Activated naive CD4-positive, alpha-beta T cell treated with Interleukin-2 at 50 U/mL for 16 hours (primary cell): ENCODE measurements at places on chromosomes 3 and 15.
A peak's percentile ranks its signal among the peaks of the same experiment; 100 is the strongest.

- DNase-seq = no peak
These were observed 41.1 kb downstream of the VGLL3 start for GRCh38 chr3:86949850-86950249.

DNA sequence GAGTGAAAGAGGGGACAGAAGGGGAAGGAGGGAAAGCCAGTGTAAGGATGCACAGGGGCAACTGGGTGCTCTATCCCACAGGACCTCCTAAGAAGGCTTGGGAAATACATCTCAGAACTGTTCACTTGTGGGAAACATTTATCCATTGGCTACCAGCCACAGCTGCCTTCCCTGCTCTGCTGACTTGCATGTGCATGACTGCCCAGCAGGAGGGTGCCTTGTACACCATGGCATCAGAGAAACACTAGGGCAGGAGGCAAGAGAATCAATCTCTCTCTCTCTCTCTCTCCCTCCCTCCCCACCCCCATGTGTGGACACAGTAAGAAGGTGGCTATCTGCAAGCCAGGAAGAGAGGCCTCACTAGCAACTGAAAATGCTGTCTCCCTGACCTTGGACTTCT, 62.9 kb upstream of the ZBTB38 start:
- DNase-seq = no peak

DNA sequence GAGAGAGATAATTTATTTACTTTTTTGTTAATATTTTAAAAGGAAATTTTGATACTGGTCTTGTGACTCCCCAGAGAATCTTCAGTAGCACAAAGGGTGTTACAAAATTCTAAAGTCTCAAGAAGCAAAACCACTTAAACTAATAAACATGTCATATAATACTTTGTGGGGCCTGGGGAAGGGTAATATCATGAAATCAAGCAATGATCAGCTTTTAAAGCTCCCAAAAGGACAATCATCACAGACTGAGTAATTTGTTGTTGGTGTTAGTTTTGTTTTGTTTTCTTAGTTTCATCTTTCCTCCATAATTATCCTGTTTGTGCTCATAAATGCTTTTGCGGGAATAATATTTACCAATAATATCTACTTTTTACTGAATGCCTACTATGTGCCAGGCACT, 55.0 kb downstream of the TMEM212 start:
- DNase-seq = no peak

GRCh38 chr3:126749931-126750755, 46.1 kb downstream of the CHCHD6 start:
- DNase-seq = no peak

- DNase-seq = no peak
These were observed 36.0 kb upstream of the ZMAT3 start for GRCh38 chr3:179107617-179108016.

- DNase-seq = no peak
These were observed 6.1 kb upstream of the PRKCD start for GRCh38 chr3:53154881-53155285.

GRCh38 chr15:59918994-59919951, 84.8 kb upstream of the FOXB1 start:
- DNase-seq = peak; percentile 55

DNA sequence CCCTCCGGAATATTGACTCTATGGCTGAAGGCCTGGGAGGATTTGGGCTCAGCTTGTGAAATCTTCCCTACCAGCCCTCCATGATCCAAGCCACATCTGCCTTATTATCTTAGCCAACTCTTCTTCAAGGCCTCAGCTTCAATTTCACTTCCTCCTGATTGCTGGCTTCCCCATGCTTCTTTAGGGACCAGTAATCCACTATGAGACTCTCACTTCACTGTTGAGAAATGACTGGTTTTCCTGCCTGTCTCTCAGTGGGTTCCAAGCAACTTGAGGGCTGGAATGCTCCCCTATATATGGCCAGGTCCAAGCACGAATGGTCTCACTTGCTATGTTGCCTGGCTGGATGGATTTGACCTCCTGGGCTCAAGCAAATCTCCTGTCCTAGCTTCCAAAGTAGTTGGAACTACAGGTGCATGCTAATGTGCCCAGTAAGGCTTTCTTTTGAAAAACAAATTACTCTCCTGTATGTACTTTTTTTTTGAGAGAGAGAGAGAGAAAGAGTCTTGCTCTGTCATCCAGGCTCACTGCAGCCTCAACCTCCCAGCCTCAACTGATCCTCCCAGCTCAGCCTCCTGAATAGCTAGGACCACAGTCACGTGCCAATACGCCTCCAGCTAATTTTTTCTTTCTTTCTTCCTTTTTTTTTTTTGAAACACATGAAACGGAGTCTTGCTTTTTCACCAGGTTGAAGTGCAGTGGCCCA, 7.9 kb upstream of the PIK3CB start:
- no peak for DNase-seq

DNA sequence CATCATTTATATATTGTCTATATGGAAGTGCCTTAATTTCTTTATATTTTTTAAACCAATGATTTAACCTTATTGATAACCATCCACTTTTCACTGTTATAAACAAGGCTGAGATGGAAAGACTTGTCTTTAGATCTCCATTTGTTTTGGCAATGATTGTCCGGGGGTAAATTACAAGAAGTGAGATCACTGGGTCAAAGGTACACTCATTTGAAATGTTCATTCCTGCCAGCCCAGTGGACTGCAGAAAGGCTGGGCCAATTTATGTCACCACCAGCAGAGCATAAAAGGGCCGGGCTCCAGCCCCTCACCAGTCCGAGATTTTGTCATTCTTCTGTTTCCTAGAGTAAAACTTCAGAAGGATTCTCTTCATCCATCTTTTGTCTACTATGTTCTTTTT, 93.6 kb upstream of the NEO1 start:
- DNase-seq = no peak

- no peak for DNase-seq
These were observed 85.2 kb upstream of the OXTR start for GRCh38 chr3:8854656-8855055.

DNA sequence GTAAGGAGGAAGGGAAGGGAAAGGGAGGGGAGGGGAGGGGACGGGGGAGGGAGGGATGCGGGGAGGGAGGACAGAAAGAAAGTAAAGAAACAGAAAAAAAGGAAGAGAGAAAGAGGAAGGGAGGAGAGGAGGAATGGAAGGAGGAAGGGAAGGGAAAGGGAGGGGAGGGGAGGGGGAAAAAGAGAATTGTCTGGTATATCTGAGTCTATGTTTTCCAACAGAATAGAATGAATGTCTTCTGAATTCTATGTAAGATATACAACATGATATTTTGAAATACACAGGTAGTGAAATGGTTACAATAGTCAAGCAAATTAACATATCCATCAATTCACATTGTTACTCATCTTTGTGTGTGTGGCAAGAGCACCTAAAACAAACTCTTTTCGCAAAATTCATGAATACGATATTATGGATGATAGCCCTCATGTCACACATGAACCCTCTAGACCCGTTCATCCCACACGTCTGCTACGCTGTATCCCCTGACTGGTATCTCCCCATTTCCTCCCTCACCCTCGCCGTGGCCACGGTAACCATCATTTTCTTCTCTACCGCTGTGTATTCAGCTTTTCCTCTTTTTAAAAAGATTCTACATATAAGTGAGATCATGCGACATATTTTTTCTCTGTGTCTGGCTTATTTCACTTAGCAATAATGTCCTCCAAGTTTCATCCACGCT, 168.9 kb downstream of the XXYLT1 start:
- no peak for DNase-seq

- DNase-seq = no peak
These were observed 38.6 kb downstream of the BTLA start for GRCh38 chr3:112460519-112461195.

- DNase-seq = no peak
These were observed 189.1 kb downstream of the GOLGA6L6 start for GRCh38 chr15:20352241-20353200.

GRCh38 chr3:100075851-100076730, 38.2 kb downstream of the FILIP1L start:
- DNase-seq = no peak

- no peak for DNase-seq
These were observed 21.0 kb upstream of the MCF2L2 start for GRCh38 chr3:183449391-183449790.

- no peak for DNase-seq
These were observed 109.5 kb upstream of the PTPRG start for GRCh38 chr3:61451841-61452240.

DNA sequence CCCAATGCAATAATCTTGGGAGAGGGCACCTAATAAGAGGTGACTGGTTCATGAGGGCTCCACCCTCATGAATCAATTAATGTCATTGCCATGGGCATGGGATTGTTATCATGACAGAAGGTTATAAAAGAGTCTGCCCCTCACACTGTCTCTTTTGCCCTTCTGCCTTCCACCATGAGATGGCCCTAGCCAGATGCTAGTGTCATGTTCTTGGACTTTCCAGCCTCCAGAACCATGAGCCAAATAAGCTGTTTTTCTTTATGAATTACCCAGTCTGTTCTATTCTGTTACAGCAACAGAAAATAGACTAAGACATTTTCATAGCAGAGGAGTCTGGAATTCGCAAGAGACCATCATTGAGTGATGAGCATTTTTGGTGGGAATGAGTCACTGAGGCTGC, 16.0 kb upstream of the RAD18 start:
- DNase-seq = no peak

DNA sequence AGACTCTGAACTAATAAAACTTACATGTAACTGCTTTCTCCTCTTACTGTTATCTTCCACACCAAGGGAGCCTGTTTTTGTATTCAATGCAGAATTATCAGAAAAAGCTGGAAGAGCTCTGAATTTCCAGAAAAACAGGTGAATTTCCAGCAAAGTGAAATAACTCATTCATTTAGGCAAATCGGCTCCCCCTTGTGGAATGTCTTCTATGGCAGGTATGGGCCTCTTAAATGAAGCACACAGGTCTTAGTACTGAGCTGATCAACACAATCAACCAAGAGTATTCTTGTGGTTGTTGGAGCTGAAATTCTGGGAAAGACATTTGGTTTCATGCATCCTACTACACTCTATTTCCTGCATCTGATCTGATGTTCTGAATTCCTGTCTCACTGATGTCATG, 31.0 kb upstream of the PTPRG start:
- DNase-seq = no peak

GRCh38 chr3:117788061-117788460, 1078.5 kb downstream of the TUSC7 start:
- no peak for DNase-seq

GRCh38 chr15:95610945-95611344, 719.6 kb upstream of the NR2F2 start:
- no peak for DNase-seq

- no peak for DNase-seq
These were observed 13.8 kb downstream of the WDR93 start for GRCh38 chr15:89704411-89704810.

DNA sequence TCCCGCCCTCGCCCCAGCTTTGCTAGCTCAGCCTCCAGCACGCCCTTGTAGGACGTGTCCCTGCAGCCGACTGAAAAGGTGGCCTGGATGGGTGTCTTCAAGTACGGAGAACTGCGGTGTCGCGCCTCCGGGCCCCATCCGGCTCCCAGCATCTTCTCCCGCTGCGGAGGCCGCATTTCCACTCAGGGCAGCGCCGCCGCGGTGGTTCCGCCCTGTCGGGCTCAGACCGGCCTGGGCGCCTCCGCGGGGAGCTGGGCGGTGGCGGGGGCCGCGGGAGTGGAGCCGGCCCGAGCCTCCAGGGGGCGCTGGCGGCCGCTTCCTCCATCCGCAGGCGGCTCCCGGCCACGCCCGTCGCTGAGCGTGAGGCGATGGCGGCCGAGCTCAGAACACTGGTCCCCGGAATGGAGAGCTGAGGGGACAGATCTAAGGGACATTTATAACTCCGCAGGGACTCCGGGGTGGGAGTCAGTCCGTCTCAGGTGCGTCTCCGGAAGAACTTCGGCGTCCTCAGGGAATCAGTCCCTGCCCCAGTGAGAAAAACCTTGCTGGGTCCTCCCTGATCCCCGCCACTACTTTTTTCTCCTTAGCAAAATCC, 13.6 kb upstream of the SMCO1 start:
- DNase-seq = peak; percentile 86

GRCh38 chr3:65619451-65619881, 419.3 kb downstream of the MAGI1 start:
- DNase-seq = no peak

- DNase-seq = no peak
These were observed 2.1 kb downstream of the RPP25 start for GRCh38 chr15:74954515-74954914.

DNA sequence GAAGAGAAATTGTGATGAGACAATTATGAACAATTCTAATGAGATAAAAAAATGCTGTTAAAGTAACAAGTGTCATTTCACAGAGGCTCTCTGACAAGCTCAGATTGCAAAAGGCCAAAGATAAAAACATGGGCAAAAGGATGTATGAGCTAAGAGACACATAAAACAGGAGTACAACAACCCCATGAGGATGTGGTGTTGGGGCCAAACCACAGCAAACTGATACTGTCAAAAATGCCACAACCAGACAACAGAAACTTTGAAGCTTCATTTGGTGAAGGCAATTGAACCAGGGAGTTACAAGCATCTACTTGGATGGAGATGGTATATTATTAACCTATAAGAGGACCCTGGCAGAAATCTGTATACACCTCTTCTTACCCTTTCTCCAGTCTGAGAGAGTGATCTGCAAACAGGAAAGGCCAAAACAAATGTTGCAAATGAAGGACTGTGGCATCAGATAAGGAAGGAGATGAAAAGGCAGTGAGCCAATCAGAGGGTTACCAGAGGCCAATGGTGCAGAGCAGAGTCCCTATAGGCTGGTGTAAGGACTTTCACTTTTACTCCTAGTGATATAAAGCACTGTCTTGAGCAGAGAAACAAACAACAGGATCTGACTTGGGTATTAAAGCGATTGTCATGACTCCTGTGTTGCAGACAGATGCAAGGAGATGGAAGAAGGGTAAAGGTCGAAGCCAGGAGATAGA, 659.0 kb downstream of the NTRK3 start:
- DNase-seq = no peak

GRCh38 chr3:30986551-30986950, 92.1 kb upstream of the GADL1 start:
- DNase-seq = no peak

GRCh38 chr15:80026754-80027153, 32.7 kb upstream of the ZFAND6 start:
- no peak for DNase-seq

DNA sequence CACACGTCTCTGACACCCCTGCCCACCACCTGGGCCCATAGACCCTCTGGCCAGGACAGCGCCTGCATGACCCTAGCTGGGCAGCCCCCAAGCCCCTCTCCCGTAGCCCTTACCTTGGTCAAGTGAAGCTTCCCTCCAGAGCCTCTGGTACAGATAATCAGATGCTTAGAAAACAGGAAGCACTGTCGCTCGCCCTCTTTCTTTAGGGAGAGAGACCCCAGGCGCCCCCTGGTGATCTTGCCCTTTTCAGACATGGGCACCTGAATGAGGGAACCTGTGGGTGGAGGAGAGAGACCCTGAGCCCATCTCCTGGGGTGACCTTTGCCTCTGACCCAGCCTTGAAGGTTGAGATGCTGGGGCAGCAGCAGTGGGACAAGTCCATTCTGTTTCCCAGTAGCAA, 65.4 kb downstream of the RASGRF1 start:
- DNase-seq = no peak

- DNase-seq = no peak
These were observed 54.3 kb upstream of the ROBO2 start for GRCh38 chr3:76985645-76986044.

GRCh38 chr3:136196064-136196400, at the start of gene MSL2:
MSL2 (minus strand) TSS chr3:136196335; CDS start chr3:136195113, 1,222 bp downstream.
- no peak for DNase-seq
